ENCODE measurements at places on chromosomes 13 and 19.

DNA sequence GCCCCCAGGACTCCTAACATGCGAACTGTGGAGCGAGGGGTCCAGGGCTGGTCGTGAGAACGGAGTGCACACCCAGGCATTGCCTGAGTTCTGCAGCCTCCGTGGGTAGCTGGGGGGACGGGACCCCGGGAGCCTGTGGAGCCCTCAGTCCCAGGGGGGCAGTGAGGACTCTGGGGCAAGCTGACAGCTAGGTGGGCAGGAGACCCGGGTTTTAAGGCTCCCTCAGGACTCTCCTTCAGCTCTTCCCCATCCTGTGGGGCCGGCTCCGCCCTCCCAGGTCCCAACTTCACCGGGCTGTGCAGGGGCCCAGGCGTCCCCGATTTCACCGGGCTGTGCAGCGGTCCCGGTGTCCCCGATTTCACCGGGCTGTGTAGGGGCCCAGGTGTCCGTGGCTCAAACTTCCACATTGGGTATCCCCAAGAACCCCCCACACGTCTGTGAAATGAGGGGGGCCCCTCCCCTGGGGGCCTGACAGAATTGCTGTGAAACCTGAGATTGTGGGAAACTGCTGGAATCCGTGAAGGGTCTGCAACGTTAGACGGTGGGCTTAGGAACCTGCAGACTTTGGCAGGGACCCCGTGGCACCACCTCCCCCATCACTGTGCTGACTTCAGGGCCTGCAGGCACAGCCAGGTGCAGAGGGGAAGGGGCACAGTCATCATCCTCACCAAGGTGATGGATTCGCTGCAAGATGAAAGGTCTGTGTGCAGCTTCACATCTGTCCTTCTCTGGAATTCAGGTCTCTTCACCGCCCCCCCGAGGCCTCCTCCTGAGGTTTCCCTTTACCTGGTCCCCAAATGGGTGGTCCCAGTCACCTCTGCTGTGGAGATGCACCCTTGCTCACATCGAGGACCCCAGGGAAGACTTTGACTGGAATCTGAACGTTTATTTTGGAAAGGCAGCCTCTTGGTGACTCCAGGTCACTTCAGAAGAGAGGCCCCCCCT, 73.2 kb upstream of the MCF2L start:
- DNase-seq = no peak

DNA sequence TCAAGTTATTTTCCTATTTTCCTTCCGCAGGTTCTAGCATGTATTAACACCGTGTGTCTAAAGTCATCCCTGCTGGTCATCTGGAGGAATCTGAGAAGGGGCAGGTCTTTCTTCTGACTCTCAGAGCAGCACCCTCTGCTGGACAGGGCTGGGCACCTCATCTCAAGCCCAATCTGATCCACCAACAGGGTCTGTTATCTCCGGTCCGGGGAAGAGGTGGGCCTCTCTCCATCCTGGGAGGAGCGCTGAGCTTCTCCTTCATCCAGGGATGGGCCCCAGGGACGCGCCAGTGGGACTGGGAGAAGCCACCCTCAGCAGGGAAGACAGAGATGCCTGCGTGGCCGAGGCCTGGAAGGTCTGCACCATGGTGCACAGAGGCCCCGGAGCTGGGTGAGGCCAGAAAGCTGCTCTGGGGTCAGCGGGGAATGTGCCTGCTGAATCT, 26.0 kb upstream of the ZNF331 start:
- DNase-seq = no peak

DNA sequence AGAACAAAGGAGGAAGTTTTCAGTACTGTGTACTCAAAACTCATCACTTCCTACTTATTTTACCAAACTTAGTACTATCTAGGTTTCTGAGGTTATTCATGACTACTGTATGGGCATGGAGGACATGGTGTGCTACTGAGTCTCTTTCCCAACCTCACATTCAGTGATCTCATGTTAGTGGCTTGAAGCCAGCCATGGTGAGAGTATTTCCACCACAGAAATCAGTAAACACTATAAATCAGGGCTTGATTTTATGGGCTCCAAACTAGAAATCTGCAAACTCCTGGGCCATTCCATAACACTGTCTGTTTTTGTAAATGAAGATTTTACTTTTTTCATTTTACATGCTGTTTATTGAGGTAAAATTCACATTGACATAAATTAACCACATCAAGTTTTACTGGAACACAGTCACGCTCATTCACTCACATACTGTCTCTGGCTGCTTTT, 19.7 kb downstream of the MED26 start:
- no peak for DNase-seq

DNA sequence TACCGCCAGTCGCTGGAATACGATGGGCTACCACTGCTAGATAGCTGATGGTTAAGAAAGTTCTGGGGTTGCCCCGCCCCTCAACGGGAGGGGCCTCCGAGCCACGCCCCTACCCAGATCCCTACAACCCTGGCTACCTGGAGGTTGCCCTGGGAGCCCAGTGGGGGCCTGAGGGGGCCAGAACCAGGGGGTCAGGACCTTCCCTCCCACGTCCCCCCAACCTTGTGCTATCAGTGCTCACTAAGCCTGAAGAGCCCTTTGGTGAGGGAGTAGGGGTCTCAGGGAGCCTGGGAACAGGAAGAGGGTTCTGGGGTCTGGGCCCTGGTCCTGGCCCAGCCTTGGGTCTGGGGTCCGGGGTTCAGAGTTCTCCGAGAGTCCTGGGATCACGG, 8.9 kb downstream of the OCEL1 start:
- DNase-seq = no peak

DNA sequence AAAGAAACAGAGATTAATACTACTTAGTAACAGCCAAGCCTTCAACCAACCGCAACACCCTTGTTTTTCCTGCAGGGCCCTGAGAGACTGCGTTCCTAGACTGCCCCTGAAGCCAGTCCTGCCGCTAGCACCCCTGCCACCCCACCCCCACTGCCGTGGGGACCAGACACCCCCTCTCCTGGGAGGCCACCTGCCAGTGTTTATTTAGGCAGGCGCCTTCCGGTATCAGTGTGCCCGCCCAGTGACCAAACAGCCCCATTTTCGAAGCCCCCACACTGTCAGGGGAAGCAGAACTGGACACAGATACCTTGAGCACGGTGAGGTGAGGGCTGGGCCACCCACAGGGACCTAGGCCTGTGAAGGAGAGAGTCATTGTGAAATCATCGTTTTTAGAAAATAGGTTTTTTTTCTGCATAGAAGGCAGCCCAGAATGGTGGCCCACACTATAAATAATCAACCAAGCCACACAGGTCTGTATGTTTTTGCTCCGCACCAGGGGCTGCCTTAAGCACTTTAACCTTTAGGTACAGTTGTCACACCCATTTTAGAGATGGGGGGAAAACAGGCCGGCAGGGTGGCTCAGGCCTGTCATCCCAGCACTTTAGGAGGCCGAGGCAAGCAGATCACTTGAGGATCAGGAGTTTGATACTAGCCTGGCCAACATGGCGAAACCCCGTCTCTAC, 3.5 kb upstream of the TLE5 start:
- DNase-seq = no peak

DNA sequence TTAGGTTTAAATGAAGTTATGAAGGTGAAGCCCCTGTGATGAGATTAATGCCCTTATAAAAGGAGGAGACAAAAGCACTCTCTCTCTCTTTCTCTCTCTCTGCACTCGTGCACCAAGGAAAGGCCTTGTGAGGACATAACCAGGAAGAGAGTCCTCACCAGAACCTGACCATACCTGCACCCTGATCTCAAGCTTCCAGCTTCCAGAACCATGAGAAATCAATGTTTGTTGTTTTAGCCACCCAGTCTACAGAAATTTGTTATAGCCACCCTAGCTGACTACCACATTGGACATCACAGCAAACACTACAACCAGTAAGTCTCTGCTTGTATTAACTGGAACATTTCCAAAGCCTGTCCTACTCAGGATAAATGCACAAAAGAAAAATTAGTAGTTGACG, 34.7 kb upstream of the WDFY2 start:
- no peak for DNase-seq

DNA sequence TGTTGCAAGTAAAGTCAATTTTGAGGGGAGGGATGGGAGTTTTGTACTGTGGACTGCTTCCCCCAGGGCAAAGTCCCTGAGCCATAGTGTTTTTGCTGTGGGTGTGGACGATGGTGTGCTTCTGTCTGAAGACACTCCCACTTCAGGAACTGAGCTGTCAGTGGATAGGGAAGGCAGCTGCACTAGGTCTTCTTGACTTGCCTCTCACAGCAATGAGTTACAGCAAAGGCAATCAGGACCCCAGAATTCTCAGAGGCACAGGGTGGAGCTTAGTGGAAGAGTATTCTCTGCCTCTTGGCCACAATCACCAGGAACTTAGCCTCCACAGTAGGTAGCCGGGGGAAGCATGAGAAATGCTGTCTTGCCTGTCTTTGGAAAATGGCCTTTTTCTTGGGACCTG, 1416.6 kb upstream of the MIR17HG start:
- no peak for DNase-seq

DNA sequence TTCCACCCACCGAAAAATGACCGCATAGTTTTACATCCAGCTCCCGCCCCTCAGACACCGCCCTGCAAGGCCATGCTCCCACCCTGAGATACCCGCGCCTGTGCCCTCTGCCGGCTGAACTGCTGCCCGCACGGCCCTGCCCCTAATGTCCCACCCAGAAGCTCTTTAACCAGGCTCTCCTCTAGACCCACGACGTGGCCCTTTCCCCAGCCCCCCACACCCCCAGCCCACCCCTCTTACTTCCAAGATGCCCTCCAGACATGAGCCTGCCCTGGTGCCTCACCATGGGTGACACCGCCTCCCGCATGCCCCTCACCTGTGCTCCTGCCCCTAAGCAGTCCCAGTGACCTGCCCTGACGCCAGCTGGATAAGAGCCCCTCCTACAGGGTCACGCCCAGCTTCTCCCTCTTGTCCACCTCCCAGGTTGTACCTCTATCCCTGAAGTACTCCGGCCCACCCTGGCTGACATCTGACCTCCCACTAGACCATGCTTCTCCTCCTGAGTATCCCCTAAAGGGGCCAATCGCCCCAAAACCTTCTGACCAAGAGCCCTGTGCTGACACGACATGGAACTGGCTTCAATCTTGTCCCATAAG, 51.2 kb downstream of the COLGALT1 start:
- DNase-seq = no peak

GRCh38 chr19:44499559-44499958, 763 bp downstream of the ZNF180 start:
- DNase-seq = no peak

DNA sequence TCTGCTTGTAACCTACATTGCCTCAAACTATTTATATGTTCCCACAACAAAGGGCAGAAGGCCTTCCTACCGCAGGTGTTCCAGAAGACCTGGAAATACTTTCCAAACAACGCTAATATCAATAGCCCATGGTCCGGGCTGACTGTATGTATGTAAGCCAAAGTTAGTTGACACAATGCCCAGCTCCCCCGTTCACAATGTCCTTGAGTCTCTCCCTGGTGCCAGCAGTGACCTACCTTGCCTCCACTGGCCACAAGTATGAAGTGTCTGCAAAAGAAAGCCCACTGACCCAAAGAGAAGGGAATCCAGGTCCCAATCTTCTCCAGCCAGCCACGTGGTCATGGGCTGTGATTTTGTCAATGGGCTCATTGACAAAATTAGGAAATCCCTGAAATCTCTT, 118.6 kb downstream of the DLEU7 start:
- no peak for DNase-seq
